ENCODE measurements at places on chromosomes 1 and 21.
A peak's percentile ranks its signal among the peaks of the same experiment; 100 is the strongest.

- DNase-seq, result no peak
These were observed 60.6 kb upstream of the SEC16B start for GRCh38 chr1:178030467-178030866.

- DNase-seq, result peak; percentile 12
These were observed 676.1 kb downstream of the PTPRU start for GRCh38 chr1:29912425-29912824.

- DNase-seq, result no peak
These were observed 94.9 kb upstream of the POU3F1 start for GRCh38 chr1:38141483-38141882.

DNA sequence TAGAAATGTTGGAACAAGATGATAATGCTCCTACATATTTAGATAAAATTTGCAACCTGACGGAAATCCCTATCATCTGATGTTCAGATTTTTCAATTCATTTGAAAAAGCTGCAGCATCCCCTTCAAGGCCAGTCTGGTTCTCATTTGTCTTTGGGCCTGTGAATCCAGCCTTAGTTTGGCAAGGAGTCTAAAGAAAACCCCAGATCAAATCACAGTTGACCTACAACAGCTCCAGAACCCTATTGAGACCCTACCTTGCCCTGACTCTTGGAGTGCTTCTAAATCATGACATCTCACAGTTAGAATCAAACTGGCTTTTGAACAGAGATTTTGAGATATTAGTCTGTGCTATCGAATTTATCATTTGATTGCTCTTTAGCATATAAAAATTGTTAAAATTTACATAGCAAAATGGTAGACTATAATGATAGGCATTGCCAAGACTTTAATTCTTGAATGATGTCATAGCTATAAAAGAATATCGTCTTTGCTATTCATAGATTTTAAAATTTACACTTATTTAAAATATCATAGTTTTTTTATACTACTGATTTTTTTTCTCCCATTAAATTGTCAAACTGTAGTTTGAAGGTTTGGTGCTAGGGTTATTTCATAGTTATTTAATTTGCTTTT is 2.2 kb downstream of the PPP2R5A start:
- no peak for DNase-seq

DNA sequence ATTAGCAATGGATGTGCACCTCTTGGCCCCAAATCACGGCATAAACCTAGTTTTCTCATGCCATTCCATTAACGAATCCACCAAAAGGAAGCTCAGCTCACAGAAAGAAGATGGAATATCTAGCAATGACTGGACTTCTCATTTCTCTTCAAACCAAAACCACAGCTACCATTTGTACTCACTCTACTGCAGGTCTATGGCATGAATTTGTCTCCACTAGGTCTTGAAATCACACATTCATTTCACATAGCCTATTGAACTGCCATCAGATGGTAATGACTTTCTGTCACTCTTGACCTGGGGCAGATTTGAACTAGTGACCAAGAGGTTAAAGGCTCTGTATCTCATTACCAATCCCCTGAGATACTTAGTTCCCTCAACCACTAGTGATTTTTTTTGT is 382.7 kb downstream of the DPYD start:
- DNase-seq, result no peak

DNA sequence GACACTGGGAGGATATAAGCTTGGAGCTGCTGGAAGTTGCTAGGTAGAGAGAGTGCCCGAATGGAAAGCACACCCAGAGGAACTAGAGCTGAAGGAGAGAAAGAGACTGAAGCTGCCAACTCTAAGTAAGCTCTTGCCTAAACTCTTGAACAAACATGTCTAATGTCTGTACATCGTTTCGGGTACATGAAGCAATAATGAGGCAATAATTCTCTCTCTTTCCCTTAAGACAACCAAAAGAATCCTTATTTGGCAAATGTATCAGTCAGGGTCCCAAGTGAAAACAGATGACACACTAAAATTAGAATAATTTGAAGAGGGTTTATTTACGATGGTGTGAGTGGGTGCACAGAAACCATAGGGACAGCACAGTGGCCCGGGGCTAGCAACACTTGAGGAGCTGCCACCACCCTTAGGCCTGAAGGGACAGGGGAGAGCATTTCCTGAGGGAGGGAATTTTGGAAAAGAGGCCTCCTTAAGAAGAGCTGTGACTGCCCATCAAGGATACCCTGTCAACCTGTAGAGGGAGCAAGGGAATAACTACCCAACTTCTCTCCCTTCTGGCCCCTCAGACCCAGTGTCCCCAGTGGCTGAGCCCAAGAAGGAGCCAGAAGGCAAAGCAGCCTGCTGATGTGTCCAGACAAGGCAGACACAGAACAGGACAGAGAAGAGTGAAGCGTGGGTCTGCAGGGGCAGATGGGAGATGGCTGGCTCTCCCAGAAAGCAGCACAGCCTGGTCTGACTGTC is 36.1 kb upstream of the KHDRBS1 start:
- peak; percentile 89 for DNase-seq

DNA sequence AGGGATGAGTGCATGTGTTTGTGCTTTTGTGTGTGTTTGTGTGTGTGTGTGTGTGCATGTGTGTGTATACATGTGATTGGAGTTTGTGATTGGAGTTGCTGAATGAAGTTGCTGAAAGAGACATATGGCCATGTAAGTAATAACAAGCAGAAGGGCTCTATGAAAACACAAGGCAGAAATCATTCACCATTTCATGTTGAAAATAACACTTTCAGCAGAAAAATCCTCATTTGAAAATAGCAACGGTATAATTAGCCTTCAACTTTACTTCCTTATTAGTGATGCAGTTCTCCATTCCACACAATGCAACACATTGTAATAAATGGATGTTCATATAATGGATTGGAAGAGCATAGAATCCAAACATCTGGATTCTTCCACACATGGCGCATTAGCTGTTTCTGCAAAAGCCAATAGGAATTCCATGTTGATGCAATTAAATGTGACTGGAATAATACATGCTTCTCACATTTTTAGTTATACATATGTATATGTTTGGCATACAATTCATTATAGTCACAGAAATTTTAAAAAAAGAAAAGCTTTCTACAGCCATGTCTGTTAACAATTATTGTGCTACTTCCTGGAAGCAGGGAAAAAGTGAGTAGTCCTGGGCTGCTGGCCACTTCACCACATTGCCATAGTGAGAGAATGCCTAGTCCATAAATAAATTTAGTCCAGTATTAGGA is 538.0 kb downstream of the LTN1 start:
- peak; percentile 82 for DNase-seq

- no peak for DNase-seq
These were observed 229.5 kb downstream of the DPYD start for GRCh38 chr1:97691325-97691724.

GRCh38 chr1:158248771-158249170 is 5.5 kb upstream of the CD1A start:
- no peak for DNase-seq

DNA sequence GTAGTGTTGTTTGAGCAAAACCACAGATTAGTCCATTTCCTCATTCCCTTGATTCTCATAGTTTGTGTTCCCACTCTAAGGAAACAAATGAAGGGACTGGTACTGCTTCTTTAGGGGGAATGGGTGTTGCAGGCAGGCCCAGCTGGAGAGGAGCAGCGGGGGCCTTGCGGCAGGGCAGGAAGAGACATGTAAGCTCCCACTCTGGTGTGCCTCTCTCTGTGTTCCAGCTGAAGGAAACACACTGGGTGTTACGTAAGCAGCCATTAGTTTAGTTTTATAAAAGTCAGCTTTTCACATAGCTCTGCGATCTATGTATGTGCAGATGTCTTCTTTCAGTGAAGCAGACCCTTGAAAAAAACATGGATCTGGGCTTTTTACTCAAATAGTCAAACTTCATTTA is 99.5 kb downstream of the CACHD1 start:
- DNase-seq, result no peak

GRCh38 chr1:167631386-167631935 is 1.4 kb downstream of the RCSD1 start:
- no peak for DNase-seq

DNA sequence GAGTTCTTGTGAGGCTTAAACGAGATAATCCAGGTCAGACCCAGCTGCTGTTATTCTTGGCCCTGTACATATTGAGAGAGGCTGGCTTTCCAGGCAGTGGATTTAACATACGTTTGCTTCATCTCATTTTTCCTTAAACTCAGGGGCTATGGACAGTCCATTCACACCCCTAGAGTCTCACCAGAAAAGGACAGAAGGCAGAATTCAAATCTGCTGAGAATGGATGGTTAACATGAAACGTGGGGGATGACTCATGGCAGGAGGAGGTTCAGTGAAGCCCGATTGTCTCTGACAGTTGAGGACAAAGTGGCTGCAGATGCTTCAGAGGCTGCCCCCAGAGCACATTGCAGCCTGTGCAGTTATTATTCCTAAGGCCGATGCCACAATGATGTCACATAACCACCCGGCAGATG is 39.5 kb downstream of the TGFB2 start:
- DNase-seq, result no peak

GRCh38 chr1:204468766-204469302 is 25.8 kb downstream of the PIK3C2B start:
- DNase-seq, result no peak

DNA sequence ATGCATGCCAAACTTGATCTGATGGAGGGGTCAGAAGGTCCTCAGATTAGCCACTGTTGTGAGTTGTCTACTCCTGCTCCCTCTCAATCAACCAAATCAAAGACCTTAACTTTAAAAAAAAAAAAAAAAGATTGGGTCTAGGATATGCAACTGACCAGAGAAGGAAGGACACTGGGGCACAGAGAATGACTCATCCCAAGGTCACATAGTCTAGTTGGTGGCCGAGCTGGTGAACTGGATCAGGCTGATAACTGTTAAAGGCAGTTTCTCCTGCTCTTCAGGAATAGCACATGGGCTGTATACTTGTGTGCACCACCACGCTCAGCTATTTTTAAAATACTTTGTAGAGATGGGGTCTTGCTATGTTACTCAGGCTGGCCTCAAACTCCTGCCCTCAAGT is 14.8 kb upstream of the S100A7 start:
- no peak for DNase-seq

DNA sequence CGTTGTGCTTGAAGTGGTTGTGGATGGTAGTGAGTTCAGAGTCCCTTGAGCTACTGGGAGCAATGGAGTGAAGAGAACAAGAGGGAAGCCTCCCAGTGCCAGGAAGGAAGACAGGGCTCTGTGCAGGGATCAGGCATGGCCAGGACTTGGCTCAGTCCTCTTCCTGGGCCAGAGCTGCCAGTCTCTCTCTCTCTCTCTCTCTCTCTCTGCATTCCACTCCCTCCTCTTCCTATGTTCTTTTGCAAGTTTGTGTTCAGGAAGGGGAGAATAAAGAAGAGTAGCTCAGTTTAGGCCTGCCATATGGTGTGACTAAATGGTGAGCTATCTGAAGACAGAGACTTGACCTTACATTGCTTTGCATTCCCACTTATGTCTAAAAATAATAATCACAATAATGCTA is 20.5 kb upstream of the RPTN start:
- no peak for DNase-seq
